ENCODE measurements at places on chromosomes 11 and 22.

DNA sequence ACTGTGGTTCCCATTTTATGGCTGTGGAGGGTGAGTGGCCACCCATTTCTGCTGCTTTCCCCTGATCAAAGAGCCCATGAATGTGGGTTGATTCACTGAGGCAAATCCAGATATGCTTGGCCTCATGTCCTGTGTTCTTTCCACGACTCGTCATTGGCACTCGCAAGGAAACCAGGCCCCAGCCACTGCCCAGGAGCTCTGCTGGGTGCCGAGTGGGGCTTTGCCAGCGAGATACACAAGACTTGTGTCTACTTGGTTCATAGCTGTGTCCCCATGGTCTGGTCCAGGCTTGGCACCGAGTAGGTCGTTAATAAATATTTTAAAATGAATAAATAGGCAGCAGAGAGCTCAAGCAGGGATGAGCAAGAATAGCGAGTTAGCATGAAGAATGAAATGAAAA lies 1291.5 kb downstream of the TBC1D22A start:
- no peak for DNase-seq

- DNase-seq, result no peak
These were observed 18.3 kb downstream of the MS4A6A start for GRCh38 chr11:60164550-60165075.

GRCh38 chr11:68942095-68942620 lies 38.5 kb downstream of the IGHMBP2 start:
- no peak for DNase-seq

GRCh38 chr11:115760461-115761320 lies 256.5 kb upstream of the CADM1 start:
- DNase-seq, result no peak

- no peak for DNase-seq
These were observed 112.2 kb downstream of the STIM1 start for GRCh38 chr11:3967695-3968094.

DNA sequence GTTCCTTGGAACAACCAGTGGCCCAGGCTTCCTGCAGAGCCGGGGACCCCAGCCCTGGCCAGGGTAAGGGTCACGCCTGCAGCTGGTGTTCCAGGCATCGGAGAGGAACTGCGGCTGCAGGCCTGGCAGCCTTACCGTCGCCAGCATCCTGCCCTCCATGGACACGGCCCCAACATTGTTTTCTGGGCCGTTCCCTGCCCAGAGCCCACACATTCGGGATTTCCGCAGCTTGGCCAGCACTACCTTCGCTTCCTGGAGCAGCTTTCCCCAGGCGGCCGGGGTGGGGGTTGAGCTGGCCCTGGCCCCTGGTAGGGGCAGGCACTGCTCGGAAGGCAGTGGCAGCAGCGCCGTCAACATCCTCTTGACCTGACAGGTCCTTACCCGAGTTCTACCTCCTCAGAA lies 17.7 kb downstream of the TXN2 start:
- no peak for DNase-seq

DNA sequence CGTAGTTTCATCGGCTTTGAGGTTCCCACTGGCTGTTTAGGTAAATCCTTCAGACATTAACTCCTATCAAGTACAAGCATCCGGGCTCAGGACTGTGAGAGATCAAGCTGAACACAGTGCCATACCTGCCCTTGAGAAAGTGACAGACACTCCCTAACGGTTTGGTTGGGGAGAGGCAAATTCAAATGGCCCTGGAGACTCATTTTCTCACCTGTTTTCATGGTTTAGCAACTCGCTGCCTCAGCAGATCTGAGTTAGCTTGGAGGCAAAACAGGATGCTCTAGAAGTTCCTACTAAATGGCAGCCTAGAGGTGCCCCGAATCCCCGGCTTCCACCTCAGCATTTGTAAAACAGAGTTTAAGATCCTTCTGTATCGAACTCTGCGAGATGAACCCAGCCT lies 3.6 kb upstream of the FBXO3 start:
- no peak for DNase-seq

- DNase-seq, result no peak
These were observed 89.7 kb downstream of the ZC3H12C start for GRCh38 chr11:110182886-110183285.

GRCh38 chr11:27621405-27622161 lies 78.7 kb downstream of the BDNF start:
- no peak for DNase-seq

GRCh38 chr11:63978551-63979239 lies 4.3 kb downstream of the COX8A start:
- no peak for DNase-seq

DNA sequence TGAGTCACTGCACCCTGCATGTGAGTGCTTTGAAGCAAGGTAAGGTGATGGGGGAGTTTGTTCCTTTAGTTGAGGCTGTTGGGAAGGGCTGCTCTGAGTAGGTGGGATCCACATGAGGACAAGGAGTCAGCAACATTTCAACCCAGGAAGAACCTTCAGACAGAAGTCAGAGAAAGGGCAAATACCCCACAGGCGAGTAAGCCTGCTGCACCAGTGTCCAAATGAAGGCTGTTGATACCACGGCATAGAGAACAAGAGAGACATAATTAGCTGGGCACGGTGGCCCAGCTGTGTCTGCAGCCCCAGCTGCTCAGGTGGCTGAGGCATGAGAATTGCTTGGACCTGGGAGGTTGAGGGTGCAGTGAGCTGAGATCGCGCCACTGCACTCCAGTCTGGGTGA lies 54.3 kb upstream of the CLMP start:
- DNase-seq, result no peak

DNA sequence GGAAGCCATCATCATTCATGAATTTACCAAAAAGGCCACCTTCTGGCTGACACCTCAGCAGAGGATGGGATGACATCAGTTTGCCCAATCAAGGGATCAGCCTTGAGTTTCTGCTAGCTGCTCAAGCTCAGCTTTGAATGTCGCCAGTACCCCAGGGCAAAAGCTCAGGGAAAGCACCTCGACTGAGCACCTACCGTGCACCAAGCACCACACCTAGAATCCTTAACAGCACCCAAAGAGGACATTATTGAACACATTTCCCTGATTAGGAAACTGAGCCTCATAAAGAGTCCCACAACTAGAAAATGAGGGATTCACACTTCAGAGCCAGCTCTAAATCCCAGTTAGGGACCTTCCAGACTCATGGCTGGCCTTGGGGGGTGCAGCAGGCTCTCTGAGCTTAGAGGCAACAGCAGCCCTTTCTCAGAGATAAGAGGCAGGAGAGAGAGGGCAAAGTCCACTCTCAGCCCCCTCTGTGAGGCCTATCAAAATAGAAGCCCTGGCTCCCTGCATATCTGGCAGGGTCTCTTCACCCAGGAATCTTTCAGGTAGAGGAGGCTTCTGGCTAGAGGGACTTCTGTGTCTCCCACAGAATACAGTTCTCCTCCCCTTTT lies 13.4 kb upstream of the DAGLA start:
- DNase-seq, result no peak

DNA sequence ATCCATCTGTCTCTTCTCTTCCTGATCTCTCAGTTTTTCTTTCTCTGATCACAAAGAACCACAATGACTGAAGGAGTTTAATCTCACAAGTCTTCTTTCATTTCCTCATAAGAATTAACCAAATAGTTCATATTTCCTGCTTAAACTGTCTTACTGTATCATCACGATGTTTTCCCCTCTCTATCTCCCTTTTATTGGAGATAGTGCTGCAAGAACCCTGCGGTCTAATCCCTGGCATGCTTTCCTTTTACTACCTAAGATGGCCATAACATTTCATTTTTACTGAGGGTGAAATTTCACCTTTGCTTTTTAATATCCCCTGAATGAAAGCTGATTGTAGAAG lies 28.9 kb downstream of the CARD18 start:
- DNase-seq, result no peak

DNA sequence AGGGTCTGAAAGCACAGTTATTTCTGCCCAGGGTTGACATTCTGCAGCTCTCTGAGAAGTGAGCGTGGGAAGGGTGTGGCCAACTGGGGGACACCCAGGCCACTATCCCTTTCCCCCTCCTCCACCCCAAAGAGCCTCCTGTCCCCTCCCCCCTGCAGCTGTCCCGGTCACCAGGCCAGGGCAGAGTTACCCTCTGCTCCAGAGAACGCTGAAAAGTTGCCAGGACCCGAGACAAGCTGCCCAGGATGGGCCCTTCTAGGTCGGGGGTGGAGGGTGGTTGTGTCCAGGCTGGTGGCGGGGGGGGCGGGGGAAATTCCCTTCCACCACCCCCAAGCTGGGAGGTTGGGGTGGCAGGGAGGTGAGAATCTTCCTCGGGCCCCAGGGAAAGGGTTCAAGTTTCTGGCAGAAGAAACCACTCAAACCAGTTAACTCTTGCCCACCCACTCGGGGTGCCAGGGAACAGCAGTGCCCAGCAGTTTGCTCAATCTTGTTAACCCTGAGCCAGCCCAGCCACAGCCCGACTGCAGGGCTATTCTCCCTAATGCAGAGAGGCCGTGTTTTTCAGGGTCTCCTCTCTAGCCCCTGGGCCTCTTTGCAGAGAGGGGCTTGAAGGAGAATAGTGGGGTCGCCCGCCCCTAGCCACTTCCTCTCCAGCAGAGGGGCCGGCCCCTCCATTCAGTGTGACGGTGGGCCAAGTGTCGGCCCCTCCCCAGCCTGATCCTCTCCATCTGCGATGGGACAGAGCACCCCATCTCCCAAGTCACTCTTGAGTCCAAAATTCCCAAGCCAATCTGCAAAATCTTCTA lies 697 bp downstream of the LGALS1 start:
- DNase-seq, result no peak

DNA sequence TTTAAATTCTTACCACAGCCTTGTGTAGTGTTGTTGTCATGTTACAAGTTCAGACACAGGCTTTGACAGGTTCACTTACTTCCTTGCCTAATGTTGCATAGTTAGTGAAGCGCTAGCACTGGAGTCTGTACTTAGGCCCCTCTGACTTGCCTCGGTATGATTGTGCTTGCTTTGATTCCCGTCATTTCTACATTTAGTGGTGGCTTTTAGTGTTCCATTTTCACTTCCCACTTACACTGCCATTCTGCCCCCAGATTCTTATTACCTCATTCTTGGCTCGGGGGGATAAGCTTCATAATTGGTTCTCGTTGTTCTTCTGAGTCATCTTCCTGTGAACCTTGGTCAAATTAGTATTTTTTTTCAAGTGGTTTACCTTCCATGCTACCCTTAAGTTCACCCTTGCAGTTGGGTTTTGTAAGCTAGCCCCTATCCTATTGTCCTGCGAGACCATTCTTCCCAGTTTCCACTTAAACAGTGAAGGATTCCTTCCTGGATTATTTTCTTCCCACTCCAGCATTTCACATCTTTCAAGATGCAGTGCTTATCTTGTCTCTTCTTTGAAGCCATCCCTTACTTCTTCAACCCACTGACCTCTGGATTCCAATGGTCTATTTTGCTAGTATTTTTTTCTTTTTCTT lies 68.7 kb downstream of the DDX10 start:
- peak; percentile 2 for DNase-seq

GRCh38 chr11:88604260-88604659 lies 266.7 kb upstream of the CTSC start:
- DNase-seq, result no peak

DNA sequence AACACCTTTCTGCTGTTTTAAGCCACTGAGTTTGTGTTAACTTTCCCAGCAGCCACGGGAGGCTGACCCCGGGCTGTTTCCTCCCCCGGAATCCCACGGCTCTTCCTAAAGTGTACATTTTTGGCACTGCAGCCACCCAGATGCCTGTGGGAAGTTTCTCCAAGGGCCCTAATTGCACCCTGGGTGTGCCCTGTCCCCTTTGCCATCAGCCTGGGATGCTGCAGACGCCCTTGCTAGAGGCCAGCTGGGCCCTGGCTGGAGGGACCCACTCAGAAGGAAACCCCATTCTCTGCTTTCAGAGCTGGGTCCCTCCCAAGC lies 883.3 kb downstream of the BRD1 start:
- no peak for DNase-seq

DNA sequence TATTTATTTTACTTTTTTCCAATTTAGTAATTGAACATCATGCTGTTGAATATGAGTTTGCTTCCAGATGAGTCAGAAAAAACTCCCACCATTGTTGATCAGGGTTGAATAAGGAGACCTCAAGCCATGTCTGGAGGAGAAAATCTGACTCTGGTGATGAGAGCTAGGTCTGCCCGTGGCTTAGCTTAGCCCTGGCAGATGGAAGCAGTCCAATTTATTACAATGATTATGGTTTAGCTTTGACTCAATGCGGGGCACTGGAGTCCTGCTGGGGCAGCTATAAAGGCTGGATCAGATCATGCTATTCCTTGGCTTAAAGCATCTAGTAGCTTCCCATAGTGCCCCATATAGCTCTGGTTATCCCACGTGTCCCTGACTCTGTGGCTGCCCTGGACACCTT lies 506.5 kb downstream of the MN1 start:
- DNase-seq, result no peak

- no peak for DNase-seq
These were observed 188.1 kb upstream of the PDGFD start for GRCh38 chr11:104352036-104352435.

DNA sequence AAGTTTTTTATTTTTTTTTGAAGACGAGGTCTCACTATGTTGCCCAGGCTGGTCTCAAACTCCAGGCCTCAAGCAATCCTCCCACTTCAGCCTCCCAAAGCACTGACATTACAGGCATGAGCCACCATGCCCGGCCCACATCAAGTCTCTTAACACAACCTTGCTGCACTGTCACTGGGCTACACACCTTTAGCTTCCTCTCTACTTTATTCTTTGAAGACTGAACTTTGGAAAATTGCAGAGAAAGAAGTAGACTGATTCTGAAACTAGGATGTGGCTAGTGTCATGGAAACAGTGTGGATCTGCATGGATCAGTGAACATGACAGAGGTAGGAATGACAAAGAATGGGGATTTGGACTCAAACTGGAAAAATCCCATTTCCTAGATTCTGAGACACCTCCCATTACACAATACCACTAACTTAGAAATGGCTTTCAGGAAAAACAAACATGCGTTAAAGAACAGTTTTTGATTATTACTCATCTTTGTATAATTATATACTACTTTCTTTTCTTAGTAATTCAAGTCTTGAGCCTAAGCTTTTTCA lies 99.6 kb upstream of the SPON1 start:
- DNase-seq, result no peak

DNA sequence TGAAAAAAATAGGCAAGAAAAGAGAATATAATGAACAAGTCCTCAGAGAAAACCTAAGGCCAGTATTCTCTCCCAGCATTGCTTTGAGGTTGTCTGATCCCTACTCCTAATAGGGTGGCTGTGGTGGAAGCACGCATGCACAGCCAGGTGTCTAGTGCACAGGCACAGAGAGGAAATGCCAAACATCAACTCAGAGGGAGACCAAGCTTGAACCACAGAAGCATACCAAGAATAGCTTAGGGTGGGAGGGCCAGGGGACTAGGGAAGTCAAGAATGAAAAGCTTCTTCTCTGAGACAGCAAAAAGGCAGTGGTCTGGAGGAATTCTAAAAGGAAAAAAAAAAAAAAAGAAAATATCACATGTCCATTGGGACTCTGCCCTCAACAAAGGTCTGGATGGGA lies 244.1 kb upstream of the API5 start:
- DNase-seq, result no peak
